HCT116 (cell line): ENCODE measurements at places on chromosomes 7 and 10. TPM values are rescaled to one million over a fixed set of nuclear protein-coding genes. Genes with fewer than 3 reads are reported as not detected.

DNA sequence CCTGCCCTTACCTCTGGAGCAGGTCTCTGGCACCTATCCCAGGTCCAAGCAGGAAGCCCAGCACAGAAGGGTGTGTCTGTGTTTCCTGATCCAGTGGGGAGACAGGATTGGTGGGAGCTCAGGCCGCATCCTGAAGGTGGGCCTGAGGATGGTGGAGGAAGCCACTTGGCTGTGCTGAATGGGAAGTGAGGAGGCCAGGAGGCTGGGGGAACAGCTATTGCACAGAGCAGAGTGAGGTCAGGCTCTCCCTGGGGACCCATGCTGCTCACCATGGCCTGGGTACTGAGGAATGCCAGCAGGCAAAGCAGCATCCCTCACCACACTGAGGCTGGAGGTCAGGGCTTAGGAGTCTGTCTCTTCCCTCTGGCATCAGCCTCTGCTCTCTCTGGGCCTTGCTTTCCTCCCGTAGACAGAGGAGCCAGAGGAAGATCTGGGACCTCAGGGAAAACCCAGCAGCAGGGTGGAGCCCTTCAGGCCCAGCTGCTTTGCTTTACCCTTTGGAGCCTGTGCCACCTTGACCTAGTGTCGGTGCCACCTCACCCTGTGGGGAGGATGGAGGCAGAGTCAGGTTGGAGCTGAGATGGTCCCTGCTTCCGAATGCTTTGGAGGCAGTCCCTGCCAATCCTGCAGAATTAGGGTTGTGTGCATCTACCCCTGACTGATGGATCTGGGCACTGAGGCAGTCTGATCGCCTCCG lies 39.0 kb downstream of the CDH23 start:
- no peak for DNase-seq

The CXCL12 gene
- 0.47 TPM for total RNA-seq

DNA sequence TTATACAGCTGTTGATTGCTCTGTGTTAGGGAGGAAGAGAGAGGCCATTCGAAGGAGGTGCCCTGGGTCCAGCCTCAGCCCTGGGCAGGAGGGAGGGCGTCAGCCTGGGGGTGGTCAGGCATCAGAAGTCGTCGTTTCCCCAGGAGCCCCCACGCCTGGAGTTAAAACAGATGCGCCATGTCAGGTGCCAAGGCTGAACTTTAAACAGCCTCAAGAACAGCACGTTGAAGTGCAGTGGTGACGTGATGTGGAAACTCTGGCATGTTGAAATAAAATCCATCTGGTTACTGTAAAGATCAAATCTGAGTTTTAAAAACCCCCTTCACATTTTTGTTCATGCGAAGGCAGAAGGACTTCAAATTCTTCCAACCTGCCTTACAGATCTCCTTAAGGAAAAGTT lies 128.4 kb upstream of the PPP2R2D start:
- no peak for DNase-seq

DNA sequence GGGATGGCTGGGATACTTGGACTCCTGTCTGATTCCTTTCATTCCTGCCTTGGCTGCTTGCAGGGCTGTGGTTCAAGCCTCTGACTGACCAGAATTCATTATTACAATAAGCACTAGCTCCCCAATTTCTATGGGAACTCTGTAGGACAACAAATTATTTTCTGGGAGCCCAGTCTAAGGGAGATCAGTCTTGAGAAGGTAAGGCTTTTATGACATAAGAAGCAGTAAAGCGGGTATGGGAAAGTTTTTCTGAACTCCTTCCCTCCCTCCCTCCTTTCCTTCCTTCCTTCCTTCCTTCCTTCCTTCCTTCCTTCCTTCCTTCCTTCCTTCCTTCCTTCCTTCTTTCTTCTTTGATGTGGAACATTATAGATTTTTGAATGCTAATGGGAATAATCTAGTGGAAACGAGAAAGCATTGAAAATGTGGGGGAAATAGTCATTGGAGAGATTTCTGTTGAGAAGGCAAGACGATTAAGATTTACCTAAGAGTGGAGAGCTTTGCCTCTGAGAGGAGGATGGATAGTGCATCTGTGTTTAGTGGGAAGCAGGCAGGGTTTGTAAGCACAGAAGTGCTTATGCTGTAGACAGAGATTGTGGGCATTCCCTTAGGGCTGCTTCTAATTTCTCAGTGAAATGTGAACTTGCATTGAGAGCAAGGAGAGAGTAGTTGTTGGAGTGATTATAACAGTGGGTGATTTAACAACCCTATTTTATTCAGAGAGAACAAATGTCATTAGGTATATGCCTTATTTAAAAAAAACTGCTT lies 201.5 kb downstream of the DNAJB9 start:
- no peak for DNase-seq

The DAGLB gene
- 30.2 TPM for total RNA-seq

The RBP4 gene
- total RNA-seq = 2.4 TPM

The ELN gene
- total RNA-seq = 0.17 TPM

The ANLN gene
- total RNA-seq = 130 TPM

The CCL24 gene
- total RNA-seq = not detected

The MBL2 gene
- not detected for total RNA-seq

DNA sequence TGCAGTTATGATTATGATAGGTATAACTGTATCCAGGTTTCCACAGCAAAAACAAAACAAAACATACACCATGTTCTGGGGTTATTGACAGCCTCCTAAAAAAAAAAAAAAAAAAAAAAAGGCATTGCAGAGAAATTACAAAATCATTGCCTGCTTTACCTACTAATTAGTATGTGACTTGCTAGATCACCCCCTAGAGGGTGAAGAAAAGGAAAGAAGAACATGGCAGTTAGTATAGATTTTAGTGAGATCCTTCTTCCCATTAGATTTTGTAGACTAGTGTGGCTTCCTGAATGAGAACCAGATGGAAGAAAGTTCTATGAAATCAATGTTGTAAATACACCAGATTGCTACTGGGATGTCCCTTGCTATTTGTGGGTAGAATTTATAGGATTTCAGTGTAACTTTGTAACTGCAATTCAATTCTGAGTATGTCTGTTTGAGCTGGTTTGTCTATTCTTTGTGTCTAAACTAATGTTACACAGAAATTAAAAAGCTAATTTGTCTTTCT lies 24.0 kb upstream of the AGBL3 start:
- DNase-seq = no peak

DNA sequence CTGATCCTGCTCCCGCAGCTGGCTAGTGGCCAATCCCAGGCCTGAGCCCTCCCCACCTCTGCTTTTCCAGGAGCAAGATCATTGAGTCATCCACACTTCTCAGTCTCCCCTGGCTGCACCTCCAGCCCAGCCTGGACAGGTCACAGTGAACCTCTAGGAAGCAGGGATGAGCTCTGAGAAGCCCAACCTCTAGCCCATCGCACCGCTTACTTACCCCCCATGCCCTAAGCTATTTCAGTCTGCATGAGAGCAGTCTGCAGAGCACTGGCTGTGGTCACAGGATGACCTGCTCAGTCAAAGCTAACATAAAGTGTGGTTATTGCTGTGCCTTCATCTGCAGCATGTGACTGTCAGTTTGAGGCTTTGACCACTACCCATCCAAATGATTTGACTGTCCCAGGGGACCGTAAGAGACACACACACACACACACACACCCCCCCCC lies 129.2 kb downstream of the SORBS1 start:
- no peak for DNase-seq

GRCh38 chr10:96626795-96627194 lies 40.0 kb upstream of the TM9SF3 start:
- no peak for DNase-seq

GRCh38 chr7:93890464-93891068 lies at the start of gene TFPI2:
Gene TFPI2, minus strand, starts transcription at chr7:93890753. Its CDS starts 75 bp downstream, at chr7:93890678.
- no peak for DNase-seq

The C10orf90 gene
- total RNA-seq = not detected

The GRID2IP gene
- 3.2 TPM for total RNA-seq

The VGF gene
- total RNA-seq = 43.2 TPM

GRCh38 chr7:11243739-11244138 lies 270.1 kb downstream of the PHF14 start:
- DNase-seq = no peak

- DNase-seq = peak; percentile 8
Observed at GRCh38 chr10:22103701-22104470, 100.4 kb upstream of the DNAJC1 start.

GRCh38 chr10:86688398-86688921 lies 20.1 kb downstream of the LDB3 start:
- peak; percentile 54 for DNase-seq
